ENCODE measurements at places on chromosomes 1 and 21. TPM values are rescaled to one million over a fixed set of nuclear protein-coding genes. Genes with fewer than 3 reads are reported as not detected.

DNA sequence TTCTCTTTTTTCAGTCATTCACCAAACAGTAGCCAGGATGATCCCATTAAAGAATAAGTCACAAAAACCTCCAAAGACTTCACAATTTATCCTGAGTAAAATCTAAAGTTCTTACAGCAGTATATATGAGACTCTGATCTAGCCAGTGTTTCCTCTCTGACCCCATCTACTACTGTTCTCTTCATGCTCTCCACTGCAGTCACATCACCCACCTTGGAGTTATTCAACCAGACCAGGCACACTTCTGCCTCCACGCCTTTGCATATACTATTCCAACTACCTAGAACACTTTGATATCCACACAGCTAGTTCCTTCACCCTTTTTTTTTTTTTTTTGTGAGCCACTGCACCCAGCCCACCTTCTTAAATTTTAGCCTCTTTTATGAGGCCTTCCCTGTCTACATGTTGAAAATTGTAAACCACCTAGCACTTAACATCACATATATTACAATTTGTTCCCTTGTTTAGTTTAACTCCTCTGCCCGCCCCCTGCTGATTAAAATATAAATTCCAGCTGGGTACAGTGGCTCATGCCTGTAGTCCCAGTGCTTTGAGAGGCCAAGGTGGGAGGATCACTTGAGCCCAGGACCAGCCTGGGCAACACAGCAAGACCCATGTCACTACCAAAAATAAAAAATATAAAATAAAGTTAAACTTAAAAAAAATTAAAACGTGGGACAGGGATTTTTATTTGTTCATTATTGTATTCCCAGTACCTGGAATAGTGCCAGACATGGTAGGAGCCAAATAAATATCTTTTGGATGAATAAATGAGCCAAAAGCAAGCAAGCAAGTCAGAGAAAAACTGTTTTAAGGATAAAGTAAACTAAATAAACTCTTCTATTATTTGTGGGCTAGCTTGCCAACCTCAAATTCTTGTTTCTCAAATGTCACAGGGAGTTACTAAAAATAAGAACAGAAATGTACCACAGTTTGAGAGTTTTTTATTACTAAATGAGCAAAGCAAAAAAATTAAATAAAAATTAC is 35.2 kb upstream of the MUTYH start:
- H3K27me3 ChIP-seq, result no peaks in the 10 kb centered on the region
- H3K36me3 ChIP-seq, result no peaks in the 10 kb centered on the region
- no peak overlapping the region for H3K27ac ChIP-seq
- no peak overlapping the region for H3K4me3 ChIP-seq
- H3K4me1 ChIP-seq, result peaks cover 7% of the 10 kb centered on the region
- no peak for DNase-seq

GRCh38 chr1:226403201-226404034 is 4.5 kb downstream of the PARP1 start:
- no peaks in the 10 kb centered on the region for H3K27me3 ChIP-seq
- no peak overlapping the region for H3K4me3 ChIP-seq
- H3K36me3 ChIP-seq, result peaks cover 19% of the 10 kb centered on the region
- DNase-seq, result no peak

DNA sequence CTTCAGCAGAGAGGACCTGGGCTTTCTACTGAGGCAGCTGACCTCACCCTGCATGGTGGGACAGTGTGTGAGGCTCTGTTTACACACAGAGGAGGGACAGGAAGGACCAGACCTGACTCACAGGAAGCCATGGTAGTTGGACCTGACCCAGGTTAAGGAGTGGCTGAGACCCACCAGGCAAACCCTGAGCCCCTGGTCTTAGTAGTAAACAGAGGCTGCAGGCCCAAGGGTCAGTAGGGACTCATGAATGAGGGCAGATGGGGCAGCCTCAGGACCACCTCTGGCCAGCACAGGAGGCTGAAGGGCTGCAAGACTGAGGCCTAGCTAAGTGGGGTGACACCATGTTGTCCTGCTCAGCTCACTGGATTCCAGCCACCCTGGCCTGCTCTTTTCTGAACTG is 273.2 kb downstream of the GRIK3 start:
- no peaks in the 10 kb centered on the region for H3K4me1 ChIP-seq
- no peak overlapping the region for H3K27ac ChIP-seq
- H3K27me3 ChIP-seq, result no peaks in the 10 kb centered on the region
- no peak overlapping the region for H3K4me3 ChIP-seq

DNA sequence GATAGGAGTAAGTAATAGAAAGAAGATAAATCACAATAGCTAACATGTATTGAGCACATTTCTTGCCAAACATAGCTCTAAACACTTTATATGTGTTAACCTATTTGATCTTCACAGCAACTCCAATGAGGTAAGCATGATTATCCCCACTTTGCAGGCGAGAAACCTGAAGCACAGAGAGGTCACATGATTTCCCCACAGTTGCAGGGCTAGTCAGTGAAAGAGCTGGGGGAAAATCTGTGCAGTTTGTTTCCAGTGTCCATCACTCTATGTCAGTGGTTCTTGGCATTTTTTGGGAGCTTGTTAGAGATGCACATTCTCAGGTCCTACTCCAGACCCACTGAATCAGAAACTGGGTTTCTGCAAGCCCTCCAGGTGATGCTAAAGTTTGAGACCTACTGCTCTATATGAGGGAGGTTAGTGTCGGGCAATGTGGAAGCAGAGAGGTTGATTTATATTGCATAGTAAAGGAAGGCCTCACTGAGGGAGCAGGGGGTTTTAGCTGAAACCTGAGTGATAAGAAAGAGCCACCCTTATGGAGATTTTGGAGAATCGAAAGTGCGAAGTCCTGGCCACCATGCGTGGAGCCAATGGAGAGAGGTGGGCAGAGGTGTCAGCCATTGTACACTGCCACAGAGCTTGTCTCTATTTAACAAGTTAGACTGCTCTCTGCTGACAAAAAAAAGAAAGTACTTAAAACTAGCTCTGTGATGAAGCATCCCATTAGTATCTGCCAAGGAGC is 20.9 kb downstream of the MCOLN3 start:
- H3K4me1 ChIP-seq, result no peaks in the 10 kb centered on the region
- no peak for DNase-seq
- no peak overlapping the region for H3K4me3 ChIP-seq
- H3K27me3 ChIP-seq, result no peaks in the 10 kb centered on the region

- no peak for DNase-seq
- peak overlapping the region; percentile 9 for H3K27ac ChIP-seq
- peaks cover 14% of the 10 kb centered on the region for H3K36me3 ChIP-seq
- peaks cover 56% of the 10 kb centered on the region for H3K4me1 ChIP-seq
- no peaks in the 10 kb centered on the region for H3K27me3 ChIP-seq
These were observed 92.8 kb downstream of the PIK3R3 start for GRCh38 chr1:46039571-46040052.

The HPDL gene
- total RNA-seq, result not detected

DNA sequence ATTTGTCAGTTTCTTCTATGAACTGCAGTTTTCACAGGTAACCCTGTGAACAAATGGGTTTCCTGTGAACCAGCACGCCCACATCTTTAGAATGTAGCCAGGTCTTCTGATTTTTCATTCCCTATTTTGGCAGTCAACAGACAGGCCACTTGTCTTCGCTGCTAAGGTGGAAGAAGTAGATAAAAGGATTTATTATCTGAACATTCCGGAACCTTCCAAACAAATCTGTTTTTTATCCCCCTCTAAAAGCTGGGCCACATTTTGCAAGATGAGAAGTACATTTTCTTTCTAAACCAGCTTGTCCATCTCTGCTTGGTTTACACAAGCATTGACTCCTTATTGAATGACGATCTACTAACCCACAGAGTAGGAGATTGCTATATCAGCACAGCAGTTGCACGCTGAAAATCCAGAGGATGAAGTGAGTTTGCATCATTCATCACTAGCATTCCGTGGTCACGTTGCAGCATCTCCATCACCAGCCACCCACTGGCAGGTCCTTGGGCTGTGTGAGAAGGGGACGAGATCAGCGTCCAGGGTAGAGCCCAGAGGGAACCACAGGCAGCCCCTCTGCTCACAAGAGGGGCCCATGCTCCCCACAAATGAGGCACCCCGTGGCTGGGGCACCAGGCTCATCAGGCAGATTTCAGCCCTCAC is 83.5 kb downstream of the TOMM20 start:
- no peak overlapping the region for H3K27ac ChIP-seq
- no peak for DNase-seq
- H3K27me3 ChIP-seq, result no peaks in the 10 kb centered on the region
- H3K4me3 ChIP-seq, result no peak overlapping the region
